ENCODE measurements at places on chromosomes 6 and 20. TPM values are rescaled to one million over a fixed set of nuclear protein-coding genes. Genes with fewer than 3 reads are reported as not detected.

The SLC22A7 gene
- total RNA-seq, result not detected

The SLC17A1 gene
- total RNA-seq, result not detected

DNA sequence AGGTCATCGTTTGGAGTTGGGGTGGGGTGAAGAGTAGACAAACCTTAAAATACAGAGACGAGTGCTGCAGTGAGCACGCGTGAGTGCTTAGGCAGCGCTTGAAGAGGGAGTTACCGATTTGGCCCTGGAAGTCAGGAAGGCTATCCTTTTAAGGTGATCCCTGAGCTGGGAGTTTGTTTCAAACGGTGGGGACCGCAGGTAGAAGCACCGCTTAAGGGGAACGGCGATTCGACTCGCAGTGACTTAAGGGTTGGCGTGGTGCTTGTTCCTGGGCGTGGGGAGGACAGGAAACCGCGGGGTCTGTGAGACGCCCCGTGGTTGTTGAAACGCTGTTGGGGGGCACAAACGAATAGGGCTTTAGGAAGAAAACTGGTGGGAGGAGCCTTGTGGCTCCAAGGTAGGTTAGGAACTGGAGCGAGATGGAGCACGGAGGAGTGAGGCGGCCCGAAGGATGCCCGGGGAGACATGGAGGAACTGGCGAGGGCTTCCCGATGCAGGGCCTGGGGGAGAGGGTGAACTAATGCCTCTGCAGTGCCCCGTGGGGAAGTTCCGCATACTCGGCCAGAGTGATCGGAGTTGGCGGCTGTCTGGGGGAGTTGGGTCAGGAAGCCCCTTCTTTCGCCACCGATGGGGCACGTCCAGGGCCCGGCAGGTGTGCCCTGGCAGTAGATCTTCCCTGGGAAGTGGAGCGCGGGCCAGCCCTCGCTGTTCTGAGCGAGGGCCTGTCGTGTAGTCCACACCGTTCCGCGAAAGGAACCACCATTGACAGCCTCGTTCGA, 1.3 kb upstream of the CDYL start:
- peak; percentile 49 for DNase-seq
- peak overlapping the region; percentile 86 for H3K4me3 ChIP-seq
- peaks cover 12% of the 10 kb centered on the region for H3K36me3 ChIP-seq
- H3K27me3 ChIP-seq, result peaks cover 29% of the 10 kb centered on the region
- H3K4me1 ChIP-seq, result peaks cover 37% of the 10 kb centered on the region

- DNase-seq, result no peak
- H3K27me3 ChIP-seq, result no peaks in the 10 kb centered on the region
- H3K27ac ChIP-seq, result no peak overlapping the region
- H3K4me3 ChIP-seq, result no peak overlapping the region
- no peaks in the 10 kb centered on the region for H3K36me3 ChIP-seq
Measured at GRCh38 chr6:77021232-77021631, 442.1 kb downstream of the HTR1B start.

GRCh38 chr6:77653816-77654215, 977 bp downstream of the MEI4 start:
- H3K27ac ChIP-seq, result no peak overlapping the region
- peaks cover 8% of the 10 kb centered on the region for H3K4me1 ChIP-seq

DNA sequence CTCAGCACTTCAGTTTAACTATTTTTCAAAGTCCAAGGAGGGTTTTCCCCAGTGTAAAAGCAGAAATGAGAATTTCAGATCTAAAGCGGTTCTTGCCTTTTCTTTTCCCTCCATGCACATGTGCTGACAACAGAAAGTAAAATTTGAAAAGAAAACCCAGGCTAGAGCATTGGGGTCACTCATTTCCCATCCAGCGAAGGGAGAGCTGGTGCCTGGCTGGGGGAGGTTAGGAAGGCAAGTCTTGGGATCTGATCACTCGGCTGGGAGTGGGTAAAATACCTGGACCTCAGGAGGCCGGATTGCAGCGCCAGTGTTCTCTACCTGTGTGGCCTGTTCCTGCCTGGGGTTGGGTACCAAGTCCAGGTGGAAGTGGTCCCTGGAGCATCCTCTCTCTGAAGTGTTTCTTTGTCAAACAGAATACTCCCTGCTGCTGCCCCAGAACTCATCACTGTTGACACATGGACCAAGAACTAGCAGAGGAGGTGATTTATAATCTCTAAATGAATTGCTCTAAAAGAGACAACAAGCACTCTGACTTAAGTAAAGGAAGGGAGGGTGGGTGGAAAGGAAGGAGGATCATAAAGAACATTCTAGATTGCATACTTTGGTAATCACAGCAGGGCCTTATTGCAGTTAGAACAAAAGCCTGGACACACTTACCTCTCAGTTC, 136.0 kb downstream of the MTHFD1L start:
- peak; percentile 20 for DNase-seq
- peak overlapping the region; percentile 51 for H3K27ac ChIP-seq
- no peak overlapping the region for H3K4me3 ChIP-seq
- H3K27me3 ChIP-seq, result no peaks in the 10 kb centered on the region
- H3K4me1 ChIP-seq, result peaks cover 31% of the 10 kb centered on the region
- peaks cover 8% of the 10 kb centered on the region for H3K36me3 ChIP-seq

DNA sequence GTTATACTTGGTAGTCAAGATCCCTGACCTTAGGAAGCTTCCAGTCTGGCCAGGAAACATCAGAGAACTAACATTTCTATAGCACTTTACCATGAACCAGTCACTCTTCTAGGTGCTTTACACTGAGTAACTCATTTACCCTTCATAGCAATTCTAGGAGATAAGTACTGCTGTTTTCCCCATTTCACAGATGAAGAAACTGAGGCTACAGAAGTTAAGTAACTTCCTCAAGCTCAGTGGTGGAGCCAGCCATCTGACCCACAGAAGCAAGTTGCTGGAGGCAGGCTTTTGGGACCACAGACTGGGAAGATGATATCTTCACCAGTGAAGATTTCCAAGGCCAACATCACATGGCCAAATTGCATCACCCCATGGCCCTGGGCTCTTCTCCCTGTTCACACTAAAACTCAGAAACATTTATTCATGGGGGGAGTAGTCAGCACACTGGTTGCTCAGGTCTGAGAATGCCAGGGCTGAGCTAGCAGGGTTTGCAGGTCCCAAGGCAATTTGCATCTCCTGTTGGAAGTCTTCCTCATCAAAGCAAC, 70.3 kb downstream of the UNC5CL start:
- H3K4me3 ChIP-seq, result no peak overlapping the region
- DNase-seq, result no peak
- H3K27me3 ChIP-seq, result peaks cover 56% of the 10 kb centered on the region
- peaks cover 19% of the 10 kb centered on the region for H3K4me1 ChIP-seq
- no peak overlapping the region for H3K27ac ChIP-seq

- DNase-seq, result peak; percentile 20
- H3K4me1 ChIP-seq, result no peaks in the 10 kb centered on the region
- H3K4me3 ChIP-seq, result no peak overlapping the region
- H3K36me3 ChIP-seq, result no peaks in the 10 kb centered on the region
- no peaks in the 10 kb centered on the region for H3K27me3 ChIP-seq
Measured at GRCh38 chr6:147774856-147775255, 266.4 kb downstream of the SAMD5 start.

- no peak for DNase-seq
- no peaks in the 10 kb centered on the region for H3K27me3 ChIP-seq
- no peak overlapping the region for H3K27ac ChIP-seq
- H3K4me1 ChIP-seq, result peaks cover 68% of the 10 kb centered on the region
- H3K36me3 ChIP-seq, result no peaks in the 10 kb centered on the region
Measured at GRCh38 chr20:20203784-20204183, 151.5 kb downstream of the CFAP61 start.

GRCh38 chr6:30350524-30350923, 5.6 kb downstream of the RPP21 start:
- H3K27ac ChIP-seq, result no peak overlapping the region
- peaks cover 11% of the 10 kb centered on the region for H3K4me1 ChIP-seq
- H3K4me3 ChIP-seq, result no peak overlapping the region
- peaks cover 23% of the 10 kb centered on the region for H3K27me3 ChIP-seq
- H3K36me3 ChIP-seq, result peaks cover 16% of the 10 kb centered on the region
- no peak for DNase-seq

DNA sequence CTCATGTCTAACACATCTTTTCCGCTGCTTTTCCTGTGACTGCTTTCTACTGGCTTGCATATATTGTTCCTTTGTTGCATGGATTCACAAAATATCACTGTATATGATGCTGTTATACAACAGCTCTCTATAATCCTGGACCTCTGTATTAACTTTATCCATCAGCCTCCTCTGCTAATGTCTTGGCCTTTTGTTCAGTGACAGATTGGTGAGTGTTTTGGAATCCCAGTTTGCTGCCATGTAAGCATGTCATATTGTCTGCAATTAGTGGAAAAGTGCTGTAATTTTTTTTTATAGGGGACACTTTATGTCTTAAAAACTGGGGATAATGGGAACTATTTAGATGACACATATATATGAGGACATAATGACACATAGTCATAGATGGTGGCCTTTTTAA, 3.0 kb downstream of the RIMS1 start:
- H3K4me1 ChIP-seq, result no peaks in the 10 kb centered on the region
- no peaks in the 10 kb centered on the region for H3K36me3 ChIP-seq
- no peak overlapping the region for H3K27ac ChIP-seq
- no peak overlapping the region for H3K4me3 ChIP-seq
- peaks cover 32% of the 10 kb centered on the region for H3K27me3 ChIP-seq

Measured in WTC11 (cell line).